ENCODE measurements at places on chromosomes 2 and 18.

- DNase-seq: no peak
Measured at GRCh38 chr2:88450186-88450585, 2.3 kb downstream of the FOXI3 start.

DNA sequence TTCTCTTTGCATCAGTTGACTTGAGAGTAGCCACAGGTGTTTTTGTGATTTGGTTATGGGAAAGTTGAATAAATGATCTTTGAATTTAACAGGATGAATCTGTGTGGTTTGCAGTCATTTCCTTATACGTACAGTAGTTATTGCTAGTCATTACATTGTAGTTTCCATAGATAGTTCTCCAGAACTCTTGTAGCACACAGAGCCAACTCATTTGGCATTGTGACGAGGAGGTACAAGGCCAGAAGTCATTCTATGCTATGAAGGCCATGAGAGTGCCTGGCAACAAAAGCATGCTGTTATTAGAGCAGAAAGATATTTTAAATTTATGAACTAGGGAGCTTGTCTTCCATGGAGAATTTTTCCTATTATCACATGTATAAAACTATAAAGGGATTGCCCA, 973.0 kb upstream of the CHAC2 start:
- DNase-seq: no peak

DNA sequence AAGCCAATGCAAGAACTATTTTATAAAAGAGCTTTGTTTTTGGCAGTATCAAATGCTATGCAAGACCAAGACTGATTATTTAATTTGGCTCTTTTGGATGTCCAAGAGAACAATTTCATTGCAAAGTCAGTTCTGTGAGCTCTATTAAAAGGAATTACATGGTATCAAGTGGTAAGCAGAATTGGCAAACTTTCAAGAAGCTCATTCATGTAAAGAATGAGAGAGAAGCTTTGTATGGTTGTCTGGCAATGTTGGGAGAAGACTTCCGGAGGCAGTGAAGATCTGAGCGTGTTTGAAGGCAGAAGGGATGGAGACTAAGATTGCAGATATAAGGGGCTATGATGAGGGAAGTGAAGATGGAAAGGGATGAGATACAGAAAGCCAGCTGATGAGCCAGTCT, 49.6 kb downstream of the CPS1 start:
- DNase-seq: no peak

GRCh38 chr18:51248685-51249084, 51.2 kb upstream of the MEX3C start:
- no peak for DNase-seq

DNA sequence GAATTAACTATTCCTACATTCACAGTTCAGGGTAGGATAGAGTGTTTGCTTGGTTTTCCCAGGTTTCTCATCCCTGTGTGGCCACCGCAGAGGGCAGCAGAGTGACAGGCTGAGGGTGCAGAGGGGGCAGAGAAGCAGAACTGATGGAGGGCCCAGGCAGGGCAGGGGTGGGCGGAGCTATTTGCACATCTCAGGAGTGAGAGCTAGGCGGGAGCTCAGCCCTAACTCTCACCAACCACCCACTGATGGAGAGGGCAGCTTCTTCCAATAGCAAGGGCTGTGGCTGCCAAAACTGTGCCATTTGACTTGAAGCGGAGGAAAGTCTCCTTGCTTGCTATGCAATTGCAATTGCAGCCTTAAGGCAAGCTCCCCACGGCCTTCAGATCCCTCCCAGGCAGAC, 12.0 kb upstream of the DARS1 start:
- DNase-seq: no peak

DNA sequence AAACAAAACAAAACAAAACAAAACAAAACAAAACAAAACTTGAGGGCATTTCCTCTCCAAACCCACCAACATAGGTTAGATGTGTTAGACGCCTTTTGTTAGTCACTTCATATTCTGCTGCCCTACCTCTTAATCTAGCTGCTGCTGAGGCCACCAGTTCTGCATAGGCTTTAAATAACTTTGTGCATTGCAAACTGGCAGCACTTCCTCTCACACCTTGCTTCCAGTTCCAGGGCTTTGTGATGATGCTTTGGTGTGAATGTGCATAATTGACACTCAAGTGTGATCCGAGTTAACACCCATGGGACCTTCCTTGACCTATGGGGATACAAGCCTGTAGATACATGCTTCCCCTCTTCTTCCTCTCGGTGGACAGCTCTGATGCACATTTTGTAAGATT, 2.3 kb upstream of the SERPINB11 start:
- no peak for DNase-seq

DNA sequence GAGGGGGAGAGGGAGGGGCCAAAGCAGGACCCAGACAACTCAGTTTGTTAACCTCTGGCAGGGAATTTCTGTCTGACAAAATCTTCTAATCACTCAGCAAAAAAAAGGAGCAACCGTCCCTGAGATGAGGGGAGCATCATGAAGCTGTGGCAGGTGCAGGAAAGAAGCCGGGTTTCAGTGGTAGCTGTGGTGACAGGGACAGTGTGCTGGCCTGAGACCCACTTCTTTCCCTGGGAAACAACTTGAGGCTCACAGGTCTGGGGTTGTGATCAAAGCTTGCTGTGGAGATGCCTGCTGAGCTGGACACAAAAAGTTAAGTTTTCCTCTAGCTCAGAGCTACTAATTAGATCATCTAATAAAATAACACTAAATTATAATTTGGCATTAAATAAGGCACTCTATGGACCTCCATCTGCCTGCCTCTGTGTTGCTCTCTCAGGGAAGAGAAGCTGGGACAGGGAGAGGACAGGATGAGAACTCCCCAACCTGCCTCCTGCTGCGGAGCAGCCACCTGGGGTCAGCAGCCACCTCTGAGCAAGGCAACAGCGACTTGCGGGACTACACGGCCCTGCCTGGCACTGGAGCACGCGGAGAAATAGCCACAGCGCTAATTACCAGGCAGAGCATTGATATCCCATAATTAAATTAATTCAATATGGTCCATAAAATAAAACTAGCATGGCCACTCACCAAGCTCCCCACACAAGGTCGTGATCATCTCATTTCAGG, 104.6 kb upstream of the TEX51 start:
- DNase-seq: no peak

DNA sequence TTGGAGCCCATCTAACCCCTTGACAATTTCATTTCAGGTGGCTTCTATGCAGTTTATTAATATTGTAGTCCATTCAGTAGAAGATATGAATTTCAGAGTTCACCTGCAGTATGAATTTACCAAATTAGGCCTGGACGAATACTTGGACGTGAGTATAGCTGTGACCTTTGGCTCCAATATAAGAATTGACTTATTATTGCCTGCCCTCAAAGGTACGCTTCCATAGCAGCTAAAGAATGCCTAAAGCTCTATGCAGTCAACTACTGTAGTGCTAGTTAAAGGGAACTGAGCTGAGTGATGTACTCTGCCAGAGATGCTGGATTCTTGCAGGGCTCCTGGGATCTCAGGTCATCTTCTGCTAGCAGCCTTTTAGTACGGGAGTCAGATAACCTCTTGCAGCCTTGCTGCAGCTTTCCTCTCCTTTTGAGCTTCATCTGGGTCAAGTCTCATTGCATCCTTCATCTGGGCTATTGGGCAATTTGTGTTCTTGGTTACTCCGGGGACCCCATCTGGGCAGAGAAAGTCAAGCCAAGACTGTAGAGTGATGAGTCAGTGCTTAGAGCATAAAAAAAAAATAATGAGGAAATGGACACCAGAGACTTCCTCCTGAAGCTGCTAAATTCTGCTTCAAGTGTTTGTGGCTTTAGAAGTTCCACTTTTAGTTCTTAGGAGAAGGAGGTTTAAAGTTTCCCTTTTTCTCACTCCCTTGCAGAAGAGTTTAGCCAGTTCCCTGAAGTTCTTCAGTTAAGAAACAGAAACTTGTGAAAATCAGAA, 105.6 kb downstream of the PRPF40A start:
- peak; percentile 68 for DNase-seq

DNA sequence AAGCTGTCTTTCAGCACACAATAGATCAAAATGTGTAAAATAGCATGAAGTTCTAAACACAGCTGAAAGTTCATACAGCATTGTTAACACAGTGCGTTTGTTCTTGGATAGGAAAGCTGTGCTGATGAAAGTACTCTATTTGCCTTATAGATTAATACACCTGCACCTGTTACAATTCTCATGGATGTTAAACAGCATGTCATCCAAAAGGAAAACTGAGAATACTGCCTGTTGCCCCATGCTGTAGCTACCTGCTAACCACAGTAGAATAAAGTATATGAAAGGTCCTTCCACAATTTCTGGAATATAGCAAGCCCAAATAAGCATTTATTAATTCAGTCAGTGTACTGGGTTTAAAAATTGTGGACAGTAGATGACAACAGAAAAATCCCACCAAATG, 166.7 kb upstream of the DTNA start:
- DNase-seq: no peak

DNA sequence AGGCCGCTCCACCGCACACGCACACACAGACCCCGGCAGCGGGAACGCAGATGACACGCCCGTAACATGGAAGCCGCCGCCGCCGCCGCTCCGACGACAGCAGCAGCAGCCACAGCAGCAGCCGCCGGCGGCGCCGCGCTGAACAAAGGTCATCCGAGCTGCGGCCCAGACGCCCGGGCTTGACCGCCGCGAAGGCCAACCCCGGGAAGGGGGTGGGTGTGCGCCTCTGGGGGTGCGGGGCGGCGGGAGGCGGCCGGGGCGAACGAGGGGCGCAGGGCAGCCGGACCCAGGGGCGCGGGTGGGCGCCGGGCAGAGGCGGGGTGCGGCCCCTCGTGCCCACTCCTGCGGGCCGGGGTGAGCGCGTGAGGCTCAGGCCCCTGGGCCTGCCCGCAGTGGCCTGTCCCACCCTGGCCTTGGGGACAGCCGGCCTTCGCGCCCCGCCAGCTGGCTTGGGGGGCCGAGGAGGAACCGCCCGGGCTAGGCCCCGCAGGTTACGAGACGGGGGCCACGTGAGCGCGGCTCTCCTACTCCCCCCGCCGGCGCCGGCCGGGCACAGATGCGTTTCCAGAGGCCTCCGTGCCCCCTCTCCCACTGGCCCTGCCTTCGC, 1.0 kb upstream of the ZNF532 start:
- peak; percentile 46 for DNase-seq

DNA sequence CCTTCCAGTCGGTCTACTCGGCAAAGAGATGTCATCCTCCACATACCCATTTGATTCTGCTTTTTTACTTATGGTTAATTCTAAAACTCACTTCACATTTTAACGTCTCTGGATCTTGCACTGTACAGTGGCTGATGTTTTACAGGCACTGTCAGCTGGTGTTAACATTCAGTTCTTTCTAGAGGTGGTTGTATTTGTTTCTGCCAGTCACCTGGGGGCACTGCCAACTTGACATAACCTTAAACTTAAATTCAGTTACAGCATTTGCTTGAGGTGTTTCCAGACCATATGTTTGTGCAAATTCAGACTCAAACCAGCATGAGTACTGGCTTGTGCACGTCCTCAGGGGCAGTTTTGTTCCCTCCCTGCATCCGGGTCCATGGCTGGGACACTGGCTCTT, 5.3 kb upstream of the TMEM185B start:
- DNase-seq: no peak

DNA sequence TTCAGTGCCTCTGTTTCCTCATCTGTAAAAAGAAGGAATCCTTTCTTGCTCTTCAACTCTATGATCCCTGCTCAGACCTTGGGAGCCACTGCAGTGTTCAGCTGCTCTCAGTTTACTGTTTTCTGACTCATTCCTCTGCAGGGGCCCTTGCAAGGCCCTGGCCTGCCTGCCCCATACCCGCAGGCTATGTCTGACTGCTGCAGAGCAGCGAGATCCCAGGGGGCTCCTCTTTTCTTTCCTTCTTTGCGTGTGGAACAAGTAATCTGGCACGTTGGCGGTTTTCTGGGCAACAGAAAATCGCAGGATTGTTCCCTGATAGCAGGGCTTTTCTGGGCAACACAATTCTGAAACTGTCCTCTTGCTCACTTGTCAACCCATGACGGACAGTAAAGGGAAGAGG, 376.0 kb downstream of the DCC start:
- DNase-seq: no peak

DNA sequence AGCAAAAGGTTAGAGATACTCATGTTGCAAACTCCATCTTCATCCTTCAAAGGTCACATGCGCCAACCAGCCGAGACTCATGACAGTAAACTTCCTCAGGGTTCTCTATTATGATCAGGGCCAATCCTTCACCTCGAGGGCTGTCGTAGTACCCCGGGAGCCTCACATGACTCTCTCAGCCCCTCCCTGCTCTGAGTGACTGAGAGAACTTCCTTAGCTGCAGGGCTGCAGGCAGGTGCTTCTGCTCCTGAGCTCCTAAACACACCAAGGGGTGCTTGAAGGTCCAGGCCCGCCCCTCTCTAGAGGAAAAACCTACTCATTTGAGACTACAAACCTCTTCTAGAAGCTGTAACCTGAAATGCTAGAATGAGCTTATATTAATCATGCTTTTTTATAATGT, 48.2 kb downstream of the LONRF2 start:
- no peak for DNase-seq

- no peak for DNase-seq
Measured at GRCh38 chr2:147679191-147679954, 165.5 kb upstream of the ACVR2A start.

DNA sequence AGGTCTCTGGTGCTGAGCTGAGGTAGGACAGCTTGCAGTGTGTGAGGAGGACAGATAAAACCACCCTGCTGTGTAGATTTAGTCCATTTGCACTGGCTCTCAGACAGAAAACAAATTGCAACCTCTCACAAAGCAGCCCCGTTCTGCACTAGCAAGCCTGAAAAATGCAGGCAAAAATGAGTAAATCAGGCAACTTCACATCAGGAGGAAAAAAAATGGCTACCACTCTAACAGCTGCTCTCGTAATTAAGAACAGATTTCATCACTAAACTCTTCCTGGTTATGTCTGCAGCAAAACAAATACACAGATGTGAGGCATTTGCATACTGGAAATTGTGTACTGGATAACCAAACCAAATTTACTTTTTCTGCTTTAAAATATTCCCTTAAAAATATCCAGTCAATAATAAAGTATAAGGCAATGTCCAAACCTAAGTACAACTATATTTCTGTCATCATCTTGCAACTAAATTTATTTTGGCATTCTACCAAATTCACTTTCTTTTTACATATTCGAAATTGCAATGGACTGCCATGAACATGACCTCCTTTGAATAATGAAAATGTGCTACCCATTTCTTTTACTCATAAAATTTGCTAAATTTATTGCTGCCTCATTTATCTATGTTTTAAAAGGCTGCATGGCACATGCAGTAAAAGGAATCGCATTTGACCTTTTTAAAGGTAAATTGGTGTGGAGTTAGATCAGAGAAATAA, 157.4 kb downstream of the AFF3 start:
- peak; percentile 52 for DNase-seq

DNA sequence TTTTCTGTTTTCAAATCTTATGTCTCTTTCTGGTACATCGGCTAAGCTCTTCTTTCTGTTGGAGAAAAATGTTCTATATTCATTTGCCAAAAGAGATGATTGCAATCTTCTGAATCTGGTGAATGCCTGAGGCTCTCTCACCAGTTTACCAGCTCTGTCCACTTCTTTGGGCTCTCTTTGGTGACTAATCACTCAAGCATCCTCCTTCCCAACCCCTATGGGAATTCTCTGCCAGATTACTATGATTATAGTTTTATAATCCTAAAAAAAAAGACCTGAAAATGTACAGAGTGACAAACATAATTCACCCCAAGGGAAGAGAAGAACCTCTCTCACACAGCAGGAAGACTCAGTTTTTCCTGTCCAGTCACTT, 187.3 kb downstream of the CAMKMT start:
- peak; percentile 94 for DNase-seq
